Panc1 (cell line): ENCODE measurements at places on chromosomes 12 and 14. TPM values are rescaled to one million over a fixed set of nuclear protein-coding genes. Genes with fewer than 3 reads are reported as not detected.

DNA sequence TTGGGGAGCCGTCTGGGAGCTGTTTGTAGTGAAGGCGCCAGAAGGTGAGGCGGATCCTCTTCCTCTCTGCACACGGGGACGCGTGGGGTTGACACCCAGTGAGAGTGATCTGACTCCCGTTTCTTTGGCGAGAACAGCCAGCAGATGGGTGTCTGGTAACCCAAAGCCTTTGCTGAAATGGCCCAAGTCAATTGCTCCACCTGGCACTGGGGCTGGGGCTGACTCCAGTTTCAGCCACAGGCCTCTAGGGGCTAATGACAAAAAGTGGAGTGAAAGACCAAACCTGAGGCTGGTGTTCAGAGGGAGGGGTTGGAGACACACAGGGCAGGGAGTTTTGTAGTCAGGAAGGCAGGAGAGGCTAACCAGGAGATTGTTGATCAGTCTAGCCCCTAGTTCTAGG lies 87.0 kb downstream of the FRMD6 start:
- no peaks in the 10 kb centered on the region; the same call in 1 of the 2 replicates for H3K36me3 ChIP-seq
- H3K4me3 ChIP-seq: no peak overlapping the region
- no peak overlapping the region for H3K27ac ChIP-seq
- H3K4me1 ChIP-seq: no peaks in the 10 kb centered on the region

DNA sequence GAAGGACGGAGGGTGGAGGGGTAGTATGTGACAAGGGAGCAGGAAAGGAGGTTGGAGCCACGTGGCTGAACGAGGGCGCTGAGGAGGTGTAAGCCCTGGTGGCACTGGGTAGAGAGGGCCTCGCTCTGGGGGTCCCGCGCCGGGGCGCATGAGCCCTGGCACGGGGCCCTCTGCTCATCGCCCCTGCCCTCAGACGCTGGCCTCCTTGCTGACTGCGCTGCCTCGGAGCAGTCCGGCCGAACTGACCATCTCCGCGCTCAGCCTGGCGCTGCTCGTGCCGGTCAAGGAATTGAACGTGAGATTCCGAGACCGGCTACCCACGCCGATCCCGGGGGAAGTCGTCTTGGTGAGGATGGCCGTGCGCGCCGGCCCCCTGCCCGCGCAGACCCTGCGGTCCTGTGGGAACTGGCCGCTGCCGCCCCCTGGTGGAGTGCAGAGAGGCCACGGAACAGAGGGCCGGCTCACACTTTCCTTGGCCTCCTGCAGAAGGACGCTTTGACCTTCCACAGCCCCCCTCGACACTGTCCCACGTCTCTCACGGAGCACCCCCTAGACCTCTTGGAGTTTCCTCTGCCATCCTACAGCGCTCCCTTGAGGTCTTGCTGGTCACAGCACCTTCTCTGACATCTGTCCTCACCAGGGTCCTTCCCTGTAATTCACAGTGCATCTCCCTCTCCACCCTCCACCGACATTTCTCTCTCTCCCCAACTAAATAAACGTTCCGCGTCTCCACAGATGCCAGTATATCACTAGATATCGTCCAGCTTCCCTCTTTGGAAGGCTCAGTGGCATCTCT lies 10.5 kb downstream of the ARHGEF25 start:
- peak overlapping the region; percentile 53 for H3K4me3 ChIP-seq
- H3K36me3 ChIP-seq: no peaks in the 10 kb centered on the region
- no peak for DNase-seq
- no peaks in the 10 kb centered on the region for H3K27me3 ChIP-seq
- no peak overlapping the region for H3K27ac ChIP-seq

DNA sequence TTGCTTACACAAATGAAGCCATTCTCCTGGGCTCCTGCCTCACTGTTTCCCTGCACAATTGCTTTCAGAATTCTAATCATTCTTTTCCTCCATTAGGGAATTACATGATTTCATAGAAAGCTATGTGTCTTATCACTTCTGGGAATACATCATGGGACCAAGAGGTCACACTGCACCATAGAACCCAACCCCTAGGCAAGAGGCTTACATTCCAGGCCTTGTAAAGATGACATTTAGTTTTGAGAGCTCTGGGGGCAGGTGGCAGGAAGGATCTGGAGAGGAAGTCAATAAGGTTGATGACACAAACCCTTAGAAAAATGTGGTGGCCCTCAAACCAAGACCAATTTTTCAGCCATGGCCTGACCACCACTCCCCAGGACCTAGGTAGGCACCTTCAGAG lies 57.1 kb downstream of the NUAK1 start:
- H3K27ac ChIP-seq: peak overlapping the region; percentile 88
- H3K4me1 ChIP-seq: peaks cover 53% of the 10 kb centered on the region
- peaks cover 2% of the 10 kb centered on the region; the same call in 1 of the 2 replicates for H3K36me3 ChIP-seq
- no peaks in the 10 kb centered on the region for H3K27me3 ChIP-seq

DNA sequence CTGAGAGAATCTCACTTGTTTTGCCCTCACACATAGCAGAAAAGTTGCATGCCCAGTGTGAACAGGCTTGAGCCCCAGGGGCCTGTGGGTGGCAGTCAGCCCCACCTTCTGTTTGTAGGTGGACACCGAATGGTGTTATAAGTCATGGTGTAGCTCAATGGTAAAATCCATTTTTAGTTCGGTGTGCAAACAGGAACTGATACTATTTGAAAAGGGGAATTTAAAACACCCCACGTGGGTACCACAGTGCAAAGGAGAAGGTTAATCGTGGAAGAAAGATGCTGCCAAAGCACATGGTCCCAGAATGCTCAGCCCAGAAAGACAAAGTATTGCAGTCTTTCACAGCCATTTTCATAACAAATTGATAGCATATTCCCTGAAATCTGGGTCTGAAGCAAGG lies 71.8 kb upstream of the GZMB start:
- DNase-seq: no peak
- H3K4me3 ChIP-seq: no peak overlapping the region

DNA sequence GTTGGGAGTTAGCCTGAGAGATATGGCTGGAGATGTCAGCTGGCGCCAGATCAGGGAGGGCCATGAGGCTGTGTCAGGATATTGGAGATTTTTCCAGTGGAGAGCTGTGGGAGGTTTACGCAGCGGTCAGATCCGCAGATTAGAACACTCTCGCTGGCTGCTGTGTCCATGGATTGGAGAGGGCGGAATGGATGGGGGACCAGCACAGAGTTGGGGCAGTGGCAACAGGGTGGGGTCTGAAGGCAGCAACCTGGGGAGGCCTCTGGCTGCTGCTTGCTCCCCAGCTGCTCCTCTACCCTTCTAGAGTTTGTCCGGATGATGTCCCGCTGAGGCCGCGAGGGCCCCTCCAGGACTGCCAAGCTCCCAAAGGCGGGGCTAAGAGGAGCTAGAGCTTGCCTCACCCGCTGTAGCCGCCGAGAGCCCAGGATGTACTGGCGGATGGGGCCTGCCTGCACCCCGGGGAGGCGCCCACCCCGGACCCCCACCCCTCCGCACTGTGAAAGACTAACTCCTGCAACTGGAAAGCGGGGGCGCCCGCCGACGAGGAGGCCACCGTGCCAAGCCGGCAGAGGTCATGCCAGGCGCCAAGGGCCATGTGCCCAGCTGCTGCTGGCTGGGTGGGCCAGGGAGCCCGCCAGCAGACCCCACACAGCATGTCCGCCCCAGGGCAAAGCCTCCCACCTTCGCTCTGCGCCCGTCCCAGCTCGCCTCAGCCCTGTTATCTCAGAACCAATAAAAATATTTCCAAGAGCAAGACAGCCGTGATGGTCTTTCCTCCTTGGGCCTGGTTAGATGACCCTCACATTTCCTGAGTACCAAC lies 20.2 kb upstream of the MLEC start:
- no peak for DNase-seq
- no peaks in the 10 kb centered on the region for H3K36me3 ChIP-seq
- no peaks in the 10 kb centered on the region for H3K4me1 ChIP-seq
- no peak overlapping the region for H3K4me3 ChIP-seq

GRCh38 chr14:56261046-56261445 lies 142.8 kb downstream of the PELI2 start:
- no peaks in the 10 kb centered on the region for H3K4me1 ChIP-seq
- H3K27me3 ChIP-seq: no peaks in the 10 kb centered on the region; the same call in none of the 2 replicates
- no peak overlapping the region for H3K4me3 ChIP-seq
- H3K27ac ChIP-seq: no peak overlapping the region

DNA sequence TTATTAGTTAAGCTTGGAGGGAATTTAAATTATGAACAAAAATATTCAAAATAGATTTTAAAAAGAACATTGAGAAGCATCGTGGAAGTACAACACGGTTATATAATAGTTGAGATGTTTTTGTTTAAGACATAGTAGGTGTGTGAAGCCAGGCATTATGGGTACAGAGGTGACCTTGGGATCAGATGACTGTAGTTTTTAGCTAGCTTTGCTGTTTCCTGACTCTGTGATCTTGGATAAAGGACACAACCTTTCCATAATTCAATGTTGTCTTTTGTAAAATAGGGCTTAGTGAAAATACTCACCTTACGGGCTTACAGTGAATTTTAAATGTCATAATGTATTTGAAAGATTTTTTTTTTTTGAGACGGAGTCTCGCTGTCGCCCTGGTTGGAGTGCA lies 239.7 kb downstream of the SLC2A13 start:
- no peak overlapping the region for H3K27ac ChIP-seq
- no peaks in the 10 kb centered on the region; the same call in 1 of the 2 replicates for H3K36me3 ChIP-seq
- H3K4me3 ChIP-seq: no peak overlapping the region
- H3K4me1 ChIP-seq: no peaks in the 10 kb centered on the region

- H3K4me3 ChIP-seq: no peak overlapping the region
- no peak overlapping the region for H3K27ac ChIP-seq
- H3K27me3 ChIP-seq: no peaks in the 10 kb centered on the region
These were observed 8.0 kb upstream of the SELPLG start for GRCh38 chr12:108641446-108642268.

DNA sequence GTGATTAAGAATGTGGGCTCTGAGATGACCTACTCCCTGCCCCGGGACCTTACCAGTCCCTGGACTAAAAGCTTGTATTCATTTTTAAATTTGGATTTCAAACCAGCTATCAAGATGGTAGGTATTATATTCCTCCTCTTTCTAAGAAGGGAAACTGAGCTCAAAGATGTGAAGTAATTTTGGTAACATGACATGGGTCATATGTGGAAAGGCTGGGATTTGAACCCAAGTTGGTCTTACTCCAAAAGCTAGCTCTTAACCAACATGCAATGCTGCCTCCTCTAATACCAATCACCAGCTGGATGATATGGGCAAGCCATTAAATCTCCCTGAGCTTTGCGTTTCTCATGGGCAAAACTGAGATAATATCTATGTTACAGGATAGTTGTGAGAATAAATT lies 166.4 kb upstream of the SLC38A2 start:
- no peaks in the 10 kb centered on the region for H3K36me3 ChIP-seq
- H3K27me3 ChIP-seq: no peaks in the 10 kb centered on the region
- H3K27ac ChIP-seq: peak overlapping the region; percentile 35; the same call in 1 of the 2 replicates
- DNase-seq: no peak
- H3K4me3 ChIP-seq: no peak overlapping the region

DNA sequence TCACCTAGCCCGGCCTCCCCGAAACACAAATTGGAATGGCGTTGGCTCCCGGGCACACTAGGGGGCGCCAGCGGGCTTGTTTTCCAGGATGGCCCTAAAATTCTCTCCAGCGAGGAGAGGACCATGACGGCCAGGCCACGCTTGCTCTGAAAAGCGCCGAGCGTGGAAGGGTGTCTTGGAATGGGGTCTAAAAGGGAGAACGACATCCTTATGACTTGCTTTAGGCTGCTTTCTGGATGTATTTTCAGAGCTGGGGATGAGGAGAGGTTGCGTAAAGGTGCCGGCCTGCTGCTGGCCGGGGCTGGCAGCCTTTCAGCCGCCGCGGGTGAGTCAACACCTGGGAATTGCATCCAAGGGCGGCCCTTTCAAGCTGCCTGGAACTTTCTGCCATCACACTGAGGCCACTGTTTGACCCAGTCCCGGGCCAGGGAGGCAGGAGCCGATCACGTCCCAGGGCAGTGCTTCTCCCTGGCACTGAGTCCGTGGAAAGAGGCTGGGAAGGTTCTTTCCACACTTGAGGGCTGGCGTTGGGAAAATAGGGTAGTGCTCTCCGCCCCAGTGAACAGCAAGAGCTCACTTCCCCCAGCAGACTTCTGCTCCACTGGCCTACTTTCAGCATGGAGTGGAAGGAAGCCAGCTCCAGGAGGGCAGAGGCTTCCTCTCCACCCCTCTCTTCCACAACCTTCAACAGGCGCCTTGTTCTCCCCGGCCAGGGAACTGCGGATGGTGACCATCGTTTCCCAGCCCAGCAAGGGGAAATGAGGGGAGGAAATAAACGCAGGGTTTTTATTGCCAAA lies 216.2 kb downstream of the TTC8 start:
- H3K4me3 ChIP-seq: peak overlapping the region; percentile 36
- no peaks in the 10 kb centered on the region; the same call in 1 of the 2 replicates for H3K4me1 ChIP-seq
- no peaks in the 10 kb centered on the region for H3K27me3 ChIP-seq
- DNase-seq: peak; percentile 60

DNA sequence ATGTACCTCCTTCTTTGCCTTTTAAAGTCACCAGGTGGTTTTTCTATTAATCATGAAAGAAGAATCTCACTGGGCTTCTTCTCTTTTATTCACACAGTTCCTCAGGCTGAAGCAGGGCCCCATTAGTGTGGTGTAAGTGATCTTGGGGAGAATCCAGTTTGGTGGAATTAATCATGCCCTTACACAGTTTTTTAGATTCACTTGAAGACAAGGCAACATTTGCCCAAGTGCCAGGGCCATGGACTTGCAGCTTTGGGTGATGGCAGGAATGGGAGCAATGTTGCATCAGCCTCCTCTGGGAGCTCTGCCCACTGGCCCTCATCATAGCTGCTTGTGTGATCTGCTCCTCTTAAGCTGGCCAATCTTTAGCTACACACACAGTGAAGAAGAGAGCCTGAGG lies 33.8 kb downstream of the KCNK10 start:
- H3K27me3 ChIP-seq: no peaks in the 10 kb centered on the region
- no peak for DNase-seq
- H3K4me1 ChIP-seq: no peaks in the 10 kb centered on the region
- no peaks in the 10 kb centered on the region for H3K36me3 ChIP-seq
- H3K27ac ChIP-seq: no peak overlapping the region

- H3K27me3 ChIP-seq: no peaks in the 10 kb centered on the region
- no peak overlapping the region for H3K27ac ChIP-seq
- H3K36me3 ChIP-seq: peaks cover 11% of the 10 kb centered on the region
- H3K4me3 ChIP-seq: no peak overlapping the region
- DNase-seq: no peak
These were observed 7.3 kb downstream of the PHB2 start for GRCh38 chr12:6963016-6963731.

- no peak for DNase-seq
- H3K27ac ChIP-seq: no peak overlapping the region
- no peak overlapping the region for H3K4me3 ChIP-seq
- H3K27me3 ChIP-seq: no peaks in the 10 kb centered on the region
These were observed 10.1 kb downstream of the XRCC3 start for GRCh38 chr14:103705118-103705503.

- H3K27me3 ChIP-seq: no peaks in the 10 kb centered on the region
- no peaks in the 10 kb centered on the region for H3K36me3 ChIP-seq
- DNase-seq: no peak
- no peaks in the 10 kb centered on the region for H3K4me1 ChIP-seq
These were observed 108.2 kb downstream of the SYNE2 start for GRCh38 chr14:63960926-63961567.

The LALBA gene
- not detected for total RNA-seq

The POTEG gene
- not detected for total RNA-seq

The ANO2 gene
- not detected for total RNA-seq

The AMDHD1 gene
- 0.54 TPM for total RNA-seq

The HOXC4 gene
- total RNA-seq: 22.7 TPM

The PPP1R36 gene
- total RNA-seq: 0.69 TPM
